ENCODE measurements at places on chromosomes 5 and 9.

GRCh38 chr9:81566074-81566698, 123.2 kb downstream of the TLE1 start:
- DNase-seq: no peak

- DNase-seq: no peak
These were observed 1.3 kb downstream of the CCNI2 start for GRCh38 chr5:132748522-132749000.

- DNase-seq: no peak
These were observed 16.3 kb downstream of the FABP6 start for GRCh38 chr5:160245506-160246086.

- DNase-seq: no peak
These were observed 15.1 kb upstream of the EPB41L4B start for GRCh38 chr9:109335929-109336328.

GRCh38 chr9:103068753-103069152, 73.6 kb downstream of the CYLC2 start:
- no peak for DNase-seq

GRCh38 chr5:30103052-30103451, 1090.4 kb upstream of the CDH6 start:
- DNase-seq: no peak

- DNase-seq: peak; percentile 11
These were observed 171.2 kb downstream of the DOCK8 start for GRCh38 chr9:385818-386398.

GRCh38 chr5:51202161-51202560, 181.1 kb upstream of the ISL1 start:
- no peak for DNase-seq

DNA sequence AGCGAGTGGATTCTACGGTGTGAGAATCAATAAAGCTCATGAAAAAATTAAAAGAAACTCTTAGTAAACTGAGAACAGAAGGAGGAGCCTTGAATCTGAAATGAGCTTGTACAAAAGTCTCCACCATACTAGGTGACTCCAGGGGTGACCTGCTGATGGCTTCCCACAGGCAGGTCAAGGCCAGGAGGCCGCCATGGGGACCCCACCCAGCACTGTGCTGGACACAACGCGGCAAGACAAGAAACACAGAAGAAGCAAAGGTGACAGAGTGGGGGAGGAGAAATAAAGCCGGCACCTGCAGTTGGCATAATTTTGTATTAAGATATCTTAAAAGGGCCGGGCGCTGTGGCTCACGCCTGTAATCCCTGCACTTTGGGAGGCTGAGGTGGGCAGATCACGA, 12.1 kb upstream of the SLC6A19 start:
- DNase-seq: no peak

DNA sequence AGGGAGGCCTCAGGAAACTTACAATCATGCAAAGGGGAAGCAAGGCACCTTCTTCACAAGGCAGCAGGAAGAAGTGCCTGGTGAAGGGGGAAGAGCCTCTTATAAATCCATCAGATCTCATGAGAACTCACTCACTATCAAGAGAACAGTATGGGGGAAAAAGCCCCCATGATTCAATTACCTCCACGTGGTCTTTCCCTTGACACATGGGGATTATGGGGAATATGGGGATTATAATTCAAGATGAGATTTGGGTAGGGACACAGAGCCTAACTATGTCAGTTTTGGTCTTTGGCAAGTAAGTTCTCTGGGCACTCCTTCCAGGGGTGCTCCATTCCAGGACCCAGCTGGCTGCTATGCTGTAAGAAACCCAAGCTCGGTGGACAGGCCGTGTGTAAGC, 275.3 kb upstream of the TUT7 start:
- DNase-seq: no peak

DNA sequence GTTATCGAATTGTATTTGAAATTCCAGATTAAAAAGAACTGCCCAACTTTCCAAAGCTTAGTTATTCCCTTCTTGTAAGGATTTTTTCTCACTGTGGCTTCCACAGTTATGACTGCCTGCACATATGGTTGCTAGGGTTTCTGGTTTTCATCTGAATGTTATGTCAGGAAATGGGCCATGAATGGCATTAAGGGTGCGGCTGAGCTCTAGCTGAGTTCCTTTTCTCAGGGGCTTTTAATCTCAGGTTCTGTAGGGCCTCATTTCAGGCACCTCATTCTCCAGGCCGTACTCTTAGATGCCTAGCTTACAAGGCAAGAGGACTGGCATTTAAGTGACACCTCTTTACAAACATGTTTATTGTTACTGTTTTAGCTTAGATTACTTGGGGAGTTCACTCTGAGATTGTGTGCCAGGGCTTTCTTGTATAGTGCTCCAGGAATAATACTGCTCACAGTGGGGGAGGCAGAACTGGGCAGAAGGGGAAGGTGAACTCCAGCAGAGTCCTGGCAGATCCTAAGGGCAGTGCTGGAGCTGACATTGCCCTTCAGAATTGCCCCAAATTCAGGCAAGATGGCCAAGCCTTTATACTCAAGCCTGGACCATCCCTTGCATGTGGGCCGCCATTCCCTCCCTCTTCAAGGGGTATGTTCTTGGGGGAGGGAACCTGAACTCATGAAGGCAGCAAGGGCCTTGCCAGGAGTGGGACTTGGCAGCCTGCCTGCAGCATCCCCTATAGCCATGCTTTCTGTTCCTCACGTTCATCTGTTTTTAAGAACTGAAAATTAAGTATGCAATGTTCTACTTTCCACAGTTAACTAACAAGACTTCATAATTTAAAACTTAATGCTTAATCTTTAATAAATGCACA, 111.5 kb downstream of the KDM4C start:
- DNase-seq: no peak

DNA sequence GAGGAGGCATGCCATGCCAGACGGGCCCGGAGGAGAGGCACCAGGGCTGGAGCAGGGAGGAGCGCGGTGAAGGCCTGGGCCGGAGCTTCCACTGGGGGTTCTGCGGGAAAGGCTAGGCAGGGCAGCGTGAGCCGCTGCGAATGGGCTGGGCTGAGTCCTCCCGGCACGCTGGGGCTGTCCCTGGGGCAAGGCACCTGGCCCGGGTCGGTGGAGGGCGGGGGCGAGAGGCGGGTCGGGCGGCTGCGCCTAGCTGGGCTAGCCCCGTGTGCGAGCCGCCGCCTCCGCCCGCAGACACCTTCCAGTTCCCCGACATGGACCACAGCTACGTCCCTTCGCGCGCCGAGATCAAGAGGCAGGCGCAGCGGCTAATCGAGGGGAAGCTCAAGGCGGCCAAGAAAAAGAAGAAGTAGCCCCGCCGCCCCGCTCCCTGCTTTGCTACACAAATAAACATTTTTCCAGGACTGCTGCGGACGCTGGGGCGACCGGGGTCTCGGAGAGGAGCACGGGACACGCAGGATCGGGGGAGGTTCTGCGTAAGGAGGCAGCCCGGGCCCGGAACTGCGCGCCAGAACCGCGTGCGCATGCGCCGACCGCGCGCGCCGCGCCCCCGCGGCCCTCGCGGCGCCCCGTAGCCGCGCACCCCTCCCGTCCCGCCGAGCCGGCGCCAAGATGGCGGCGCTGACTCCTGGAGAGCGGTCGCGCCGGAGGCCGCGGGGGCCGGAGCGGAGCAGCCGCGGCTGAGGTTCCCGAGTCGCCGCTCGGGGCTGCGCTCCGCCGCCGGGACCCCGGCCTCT, at the start of gene RABL6:
TSS of gene RABL6 (plus strand) at position 668 of the 794 bp plus-strand sequence. CDS start 249 bp downstream, outside the sequence.
- DNase-seq: peak; percentile 90

GRCh38 chr9:71767163-71767775, 1.0 kb downstream of the CEMIP2 start:
- DNase-seq: peak; percentile 15

DNA sequence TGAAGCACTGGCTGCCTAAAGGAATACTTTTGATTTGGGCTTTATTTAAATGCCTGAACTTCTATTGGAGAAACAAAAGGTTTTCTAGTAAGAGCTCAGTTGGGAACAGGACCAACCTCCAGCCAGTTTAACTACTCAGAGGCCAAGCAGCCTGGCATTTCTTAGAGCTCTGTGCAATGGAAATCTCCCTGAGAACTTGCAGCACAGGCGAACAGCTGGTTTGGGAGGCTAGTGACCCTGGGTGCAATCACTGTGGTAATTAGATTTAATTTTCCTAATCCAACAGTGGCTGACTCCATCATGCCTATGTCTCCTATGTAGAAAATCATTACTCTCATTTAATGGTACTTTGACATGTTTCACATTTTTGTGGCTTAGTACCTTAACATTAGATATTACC, 1.0 kb upstream of the CDH6 start:
- no peak for DNase-seq

DNA sequence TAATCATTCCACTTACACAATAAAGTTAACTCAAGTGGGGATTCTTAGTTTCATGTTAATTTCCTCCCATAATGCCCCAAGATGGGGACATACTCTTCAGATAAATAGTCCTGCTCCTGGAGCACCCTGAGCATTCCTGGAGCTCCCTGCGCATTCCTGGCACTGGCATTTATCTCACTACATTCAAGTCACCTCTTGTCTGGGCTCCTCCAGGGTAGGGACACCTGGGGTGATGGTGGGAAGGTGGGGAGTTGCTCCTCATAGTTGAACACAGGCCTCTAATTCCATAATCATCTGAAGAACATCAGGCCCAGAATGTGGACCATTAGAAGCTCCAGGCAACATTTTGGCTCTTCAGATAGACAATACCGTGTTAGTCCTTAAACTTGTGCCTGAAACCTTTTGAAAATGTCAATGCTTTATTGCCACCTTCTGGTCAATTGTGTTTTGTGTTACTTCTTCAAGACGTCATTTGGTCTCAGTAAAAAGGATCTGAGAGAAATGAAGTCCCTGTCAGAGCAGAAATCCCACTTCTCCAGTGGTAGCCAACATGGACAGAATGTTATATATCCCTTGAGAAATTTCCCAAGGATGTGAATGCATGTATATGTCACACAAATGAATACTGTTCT, 14.2 kb upstream of the AGGF1 start:
- no peak for DNase-seq

DNA sequence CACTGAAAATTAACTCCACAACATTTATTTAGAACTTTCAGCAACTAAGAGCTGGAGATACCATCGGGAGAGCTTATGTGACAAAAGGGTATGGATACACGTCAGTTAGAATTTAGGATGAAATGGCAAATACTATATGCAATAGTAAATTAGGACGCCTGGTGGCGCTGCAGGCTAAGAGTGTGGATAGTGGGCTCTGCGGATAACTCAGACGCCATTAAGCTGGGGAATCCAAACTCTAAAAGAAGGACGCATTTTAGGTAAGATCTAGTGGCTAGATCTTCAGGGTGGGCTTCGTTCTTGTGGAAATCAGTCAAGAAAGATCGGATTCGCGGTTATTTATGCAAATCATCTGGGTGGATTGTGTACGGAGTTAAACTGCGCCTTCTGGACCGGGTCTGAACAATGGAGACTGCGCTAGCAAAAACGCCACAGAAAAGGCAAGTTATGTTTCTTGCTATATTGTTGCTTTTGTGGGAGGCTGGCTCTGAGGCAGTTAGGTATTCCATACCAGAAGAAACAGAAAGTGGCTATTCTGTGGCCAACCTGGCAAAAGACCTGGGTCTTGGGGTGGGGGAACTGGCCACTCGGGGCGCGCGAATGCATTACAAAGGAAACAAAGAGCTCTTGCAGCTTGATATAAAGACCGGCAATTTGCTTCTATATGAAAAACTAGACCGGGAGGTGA, at the start of gene PCDHB5:
TSS of gene PCDHB5 (plus strand) at position 177 of the 688 bp plus-strand sequence. CDS start at position 406, 229 bp downstream.
- DNase-seq: peak; percentile 4

DNA sequence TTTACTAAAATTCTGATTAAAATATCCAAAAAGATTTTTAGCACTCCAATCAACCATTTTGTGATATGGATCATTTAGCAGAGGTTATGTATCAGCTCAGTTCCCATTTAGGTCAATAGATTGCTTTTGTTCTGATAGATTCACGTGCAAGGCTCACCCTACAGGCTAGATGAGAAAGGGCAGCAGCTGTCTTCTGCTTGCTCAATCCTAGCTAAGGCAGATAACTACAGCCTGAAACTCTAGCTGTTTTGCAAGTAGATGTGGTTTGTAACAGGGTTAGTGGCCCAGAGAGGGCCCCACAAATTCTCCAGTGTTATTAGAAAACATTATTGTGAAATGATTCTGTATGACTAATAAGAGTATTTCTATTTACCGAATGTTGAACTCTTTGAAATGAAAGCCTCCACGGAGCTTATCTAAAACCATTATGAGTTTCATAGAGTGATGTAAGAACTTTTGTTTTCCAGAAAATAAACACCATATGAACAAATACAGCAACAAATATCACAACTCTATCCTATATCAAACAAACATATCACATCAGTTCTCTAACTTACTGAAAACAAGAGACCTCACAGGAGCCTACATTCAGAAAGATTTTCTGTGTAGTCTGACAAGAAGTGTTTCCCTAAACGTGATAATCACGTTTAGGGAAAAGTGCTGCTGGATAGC, 841.9 kb upstream of the ACO1 start:
- DNase-seq: peak; percentile 21

GRCh38 chr5:14066326-14066725, 76.8 kb upstream of the TRIO start:
- no peak for DNase-seq

GRCh38 chr9:7454624-7455023, 345.0 kb downstream of the DMAC1 start:
- DNase-seq: no peak

DNA sequence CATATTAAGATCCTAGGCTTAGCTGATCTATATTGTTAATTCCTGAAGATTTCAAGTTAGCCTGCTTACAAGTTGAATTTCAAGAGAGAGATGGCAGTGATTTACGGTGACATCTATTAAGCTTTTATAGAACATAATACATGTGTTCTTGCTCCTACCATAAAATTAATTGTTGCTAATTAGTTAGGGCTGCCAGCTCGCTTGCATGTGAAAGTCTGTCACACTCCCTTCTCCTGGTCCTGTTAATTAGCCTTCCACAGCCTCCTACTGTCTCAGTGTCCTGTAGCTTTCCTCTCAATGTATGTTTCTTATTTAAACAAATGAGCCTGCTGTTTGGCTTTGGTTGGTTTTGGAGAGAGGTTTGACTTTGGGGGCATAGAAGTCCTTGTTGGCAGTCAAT, 247.2 kb downstream of the NTRK2 start:
- no peak for DNase-seq

DNA sequence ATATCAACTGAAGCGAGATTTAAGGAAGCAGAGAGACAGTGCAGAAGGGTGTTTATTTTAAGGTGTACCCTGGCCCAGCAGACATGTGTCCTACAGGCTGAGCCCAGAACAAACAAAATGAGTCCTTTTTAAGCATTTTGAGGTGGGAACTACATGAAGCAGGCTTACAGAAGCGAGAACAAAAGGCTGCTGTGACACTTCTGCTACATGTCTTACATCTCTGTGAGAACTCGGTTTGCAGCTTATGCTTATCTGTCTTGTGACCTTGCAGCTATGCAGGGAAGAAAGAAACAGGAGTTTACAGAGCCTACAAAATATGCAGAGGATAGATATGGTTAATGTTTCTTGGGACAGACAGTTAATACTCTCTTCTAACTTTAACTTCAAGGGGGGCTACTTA, 295.9 kb downstream of the CEMIP2 start:
- DNase-seq: no peak

- no peak for DNase-seq
These were observed 68.8 kb downstream of the C9orf50 start for GRCh38 chr9:129552064-129552463.

- peak; percentile 42 for DNase-seq
These were observed 115.7 kb downstream of the UGCG start for GRCh38 chr9:112012026-112012902.

All from activated T-cell treated with anti-CD3 and anti-CD28 coated beads, Interleukin-2, amount 50 U/mL, for 72 hours (primary cell).